ENCODE measurements at places on chromosomes 3 and 15. TPM values are rescaled to one million over a fixed set of nuclear protein-coding genes. Genes with fewer than 3 reads are reported as not detected.

GPD1L gene
- total RNA-seq = 91.1 TPM

ASB7 gene
- total RNA-seq = 26.8 TPM

TUBGCP5 gene
- total RNA-seq = 10.0 TPM

SGO1 gene
- total RNA-seq = 4.8 TPM

CEMIP gene
- 1.7 TPM for total RNA-seq

TXNRD3 gene
- total RNA-seq = 4.8 TPM

GCHFR gene
- 35.1 TPM for total RNA-seq

DLEC1 gene
- 2.1 TPM for total RNA-seq

C3orf38 gene
- total RNA-seq = 24.2 TPM

SCN11A gene
- 0.12 TPM for total RNA-seq

RGMA gene
- total RNA-seq = 2.5 TPM

TLR9 gene
- not detected for total RNA-seq

WHAMM gene
- 11.3 TPM for total RNA-seq

COPB2 gene
- 143 TPM for total RNA-seq

ADGRG7 gene
- 11.7 TPM for total RNA-seq

All from left colon (tissue), 2 donors.